ENCODE measurements at places on chromosomes 7 and 10.

- DNase-seq = no peak
These were observed 21.9 kb downstream of the CHCHD3 start for GRCh38 chr7:133060004-133060403.

DNA sequence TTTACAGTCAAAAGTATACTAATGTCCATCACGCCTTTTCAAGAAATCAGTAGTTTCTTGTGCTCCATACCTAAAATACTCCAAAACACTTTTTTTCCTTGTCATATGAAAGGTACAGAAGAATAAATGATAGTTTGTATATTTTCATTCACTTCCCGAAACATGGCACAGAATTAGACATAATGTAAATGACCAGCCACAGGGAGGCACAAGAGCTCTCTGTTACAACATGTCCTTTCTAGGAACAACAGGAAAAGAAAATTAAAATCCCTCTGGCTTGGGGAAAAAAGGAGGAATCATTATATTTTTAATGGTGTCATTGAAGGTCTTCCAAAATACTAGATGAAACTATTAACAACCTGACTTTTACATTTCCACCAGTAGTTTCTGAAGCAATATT is 331.2 kb downstream of the ACTR3B start:
- no peak for DNase-seq

GRCh38 chr7:68684246-68684839 is 913.9 kb upstream of the AUTS2 start:
- DNase-seq = no peak

GRCh38 chr7:84981055-84981976 is 205.5 kb downstream of the SEMA3D start:
- no peak for DNase-seq

DNA sequence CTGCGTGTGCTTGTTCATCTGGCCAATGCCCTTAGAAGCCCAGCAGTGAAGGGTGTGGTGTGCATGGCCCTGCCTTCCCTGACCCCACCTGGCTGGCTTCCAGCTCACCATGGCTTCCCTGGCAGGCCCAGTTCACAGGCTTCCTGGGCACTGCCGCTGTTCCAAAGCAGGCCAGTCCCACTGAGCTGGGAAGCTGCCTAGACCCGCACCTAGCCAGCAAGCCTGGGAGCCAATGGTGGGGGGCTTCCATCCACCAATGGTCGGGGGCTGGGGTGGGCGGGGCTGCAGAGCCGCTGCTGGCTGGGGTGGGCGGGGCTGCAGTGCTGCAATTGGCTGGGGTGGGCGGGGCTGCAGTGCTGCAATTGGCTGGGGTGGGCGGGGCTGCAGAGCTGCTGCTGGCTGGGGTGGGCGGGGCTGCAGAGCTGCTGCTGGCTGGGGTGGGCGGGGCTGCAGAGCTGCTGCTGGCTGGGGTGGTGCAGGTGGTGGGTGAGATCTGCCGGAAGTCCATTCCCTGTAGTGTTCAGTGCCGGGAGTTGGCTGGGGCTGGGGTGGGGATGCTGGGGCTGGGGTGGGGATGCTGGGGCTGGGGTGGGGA is 12.4 kb downstream of the CALY start:
- no peak for DNase-seq

Measured in stimulated activated effector memory CD8-positive, alpha-beta T cell treated with anti-CD3 and anti-CD28 coated beads, Interleukin-12 subunit alpha, Interleukin-12 subunit beta, amount 100 ng/mL, for 72 hours (primary cell).